Mesenchymal stem cell (in vitro differentiated cells and primary cell): ENCODE measurements at places on chromosomes 3 and 15.

DNA sequence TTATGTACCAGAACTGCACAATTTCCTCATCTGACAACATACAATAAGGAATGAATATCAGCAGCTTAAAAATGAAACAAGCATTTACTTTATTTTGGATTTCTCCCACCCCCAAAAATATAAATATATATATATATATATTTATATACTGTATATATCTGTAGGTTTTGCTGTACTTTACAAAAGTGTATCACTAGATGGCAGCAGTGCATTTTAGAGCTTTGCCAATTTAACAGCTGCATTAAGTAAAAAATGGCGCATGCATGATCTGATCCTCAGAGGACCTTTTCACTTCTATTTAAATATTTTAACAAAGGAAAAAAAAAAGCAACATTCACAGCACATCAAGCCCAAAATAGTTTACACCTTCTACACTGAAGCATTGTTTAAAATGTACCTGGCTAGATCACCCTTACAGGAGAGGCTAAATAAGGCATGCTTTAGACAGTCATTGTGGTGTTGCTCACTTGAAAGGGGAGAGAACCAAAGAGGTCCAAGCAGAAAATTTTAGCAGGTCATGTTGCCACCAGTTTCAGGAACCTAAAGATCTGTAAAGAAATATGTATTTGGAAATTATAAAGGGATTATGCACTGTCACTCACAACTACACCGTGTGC is 72.6 kb downstream of the NPTN start:
- H3K4me3 ChIP-seq = no peak overlapping the region
- peaks cover 84% of the 10 kb centered on the region for H3K36me3 ChIP-seq
- no peak overlapping the region for H3K27ac ChIP-seq
- peaks cover 3% of the 10 kb centered on the region for H3K4me1 ChIP-seq
- DNase-seq = peak; percentile 83
- H3K27me3 ChIP-seq = no peaks in the 10 kb centered on the region

DNA sequence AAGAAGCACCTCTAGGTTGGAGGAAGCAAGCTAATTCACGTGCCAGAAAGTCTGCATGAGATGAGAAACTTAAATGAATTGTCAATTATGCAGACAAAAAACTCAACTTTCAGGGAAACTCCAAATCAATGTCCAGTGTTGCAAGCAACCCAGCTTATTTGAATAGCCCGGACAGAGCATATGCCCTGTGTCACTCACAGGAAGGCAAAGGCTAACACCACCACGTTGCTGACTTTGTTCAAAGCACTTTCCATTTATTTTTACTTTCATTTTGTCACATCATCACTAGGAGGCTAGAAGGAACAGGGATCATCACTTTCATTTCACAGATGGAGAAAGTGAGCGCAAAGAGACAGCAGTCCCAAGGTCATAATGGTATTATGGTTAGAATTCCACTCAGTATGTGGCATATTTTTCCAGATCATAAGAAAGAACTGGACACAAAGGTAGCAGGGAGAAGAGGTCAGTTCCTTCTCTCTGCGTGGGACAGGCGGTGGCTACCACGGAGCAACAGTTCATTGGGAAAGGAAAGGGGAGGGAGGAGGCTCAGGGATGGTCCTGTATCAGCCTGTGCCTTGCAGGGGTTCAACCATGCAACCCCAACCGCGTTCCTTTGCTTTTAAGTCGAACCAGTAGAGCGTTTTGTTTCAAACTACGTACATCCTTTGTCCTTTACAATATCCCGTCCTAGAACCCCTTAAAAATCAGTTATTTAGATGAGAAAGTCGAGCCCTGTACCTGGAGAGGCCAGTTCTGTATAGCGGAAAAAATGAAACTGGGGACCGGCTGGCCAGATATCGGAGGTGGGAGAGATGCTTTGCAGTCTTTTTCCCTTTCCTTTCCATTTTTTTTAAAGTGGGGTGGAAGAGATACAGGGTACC is 1.1 kb downstream of the HEG1 start:
- no peaks in the 10 kb centered on the region for H3K27me3 ChIP-seq
- H3K27ac ChIP-seq = peak overlapping the region; percentile 19
- peak; percentile 89 for DNase-seq
- peaks cover 21% of the 10 kb centered on the region for H3K4me1 ChIP-seq

DNA sequence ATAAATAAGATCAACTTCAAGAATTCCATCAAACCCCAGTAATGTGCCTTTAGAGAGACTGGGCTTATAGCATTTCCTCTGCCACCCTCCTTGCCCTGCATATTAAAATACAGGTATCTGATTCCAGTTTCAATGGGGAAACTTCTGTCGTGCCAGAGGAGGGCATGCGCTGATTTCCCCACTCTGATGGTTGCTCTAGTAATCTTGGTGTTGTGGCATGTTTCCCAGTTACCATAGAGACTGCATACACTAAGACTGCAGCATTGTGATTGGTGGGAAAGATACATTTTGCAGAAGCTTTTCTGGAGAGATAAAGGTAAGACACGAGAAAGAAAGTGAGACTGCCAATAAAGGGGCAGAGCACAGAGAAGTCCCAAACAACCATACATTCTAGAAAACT is 225.6 kb downstream of the TIGIT start:
- H3K36me3 ChIP-seq = no peaks in the 10 kb centered on the region
- H3K4me3 ChIP-seq = no peak overlapping the region
- H3K4me1 ChIP-seq = no peaks in the 10 kb centered on the region

- no peaks in the 10 kb centered on the region for H3K27me3 ChIP-seq
- no peak overlapping the region for H3K4me3 ChIP-seq
- DNase-seq = no peak
- no peaks in the 10 kb centered on the region for H3K4me1 ChIP-seq
Observed at GRCh38 chr3:149713730-149714654, 38.3 kb downstream of the COMMD2 start.

DNA sequence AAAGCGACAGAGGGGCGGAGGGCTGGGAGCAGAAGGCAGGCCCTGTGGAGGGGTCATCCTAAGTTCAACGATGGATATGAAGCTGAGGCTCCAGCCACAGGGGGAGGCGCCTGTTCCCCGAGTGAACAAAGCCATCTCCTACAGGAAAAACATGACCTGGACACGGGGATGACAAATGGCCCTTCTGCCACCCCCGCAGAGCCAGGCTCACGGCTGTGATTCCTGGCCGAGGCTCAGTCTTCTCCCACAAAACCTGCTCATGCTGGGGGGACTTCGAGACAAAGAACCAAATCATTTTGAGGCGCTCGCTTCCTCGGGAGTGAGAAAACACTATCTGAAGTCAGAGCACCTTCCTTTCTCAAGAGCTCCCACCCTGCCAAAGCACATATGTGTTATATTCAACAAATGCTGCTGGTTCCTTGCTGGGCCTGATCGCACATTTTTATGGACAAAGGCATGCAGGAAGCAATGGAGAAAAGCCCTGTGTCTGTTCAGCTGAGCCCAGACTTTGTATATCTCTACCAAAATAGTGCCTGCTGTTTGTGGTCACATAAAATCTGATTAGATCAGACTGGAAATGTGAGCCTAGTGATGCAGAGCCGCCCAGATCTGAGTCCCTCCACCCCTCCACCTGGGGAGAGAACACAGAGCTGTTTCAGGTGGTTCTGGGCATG is 5.6 kb downstream of the RBP1 start:
- H3K4me1 ChIP-seq = peaks cover 8% of the 10 kb centered on the region
- H3K27me3 ChIP-seq = peaks cover 20% of the 10 kb centered on the region
- peak overlapping the region; percentile 13 for H3K27ac ChIP-seq
- no peaks in the 10 kb centered on the region for H3K36me3 ChIP-seq
- DNase-seq = peak; percentile 4

DNA sequence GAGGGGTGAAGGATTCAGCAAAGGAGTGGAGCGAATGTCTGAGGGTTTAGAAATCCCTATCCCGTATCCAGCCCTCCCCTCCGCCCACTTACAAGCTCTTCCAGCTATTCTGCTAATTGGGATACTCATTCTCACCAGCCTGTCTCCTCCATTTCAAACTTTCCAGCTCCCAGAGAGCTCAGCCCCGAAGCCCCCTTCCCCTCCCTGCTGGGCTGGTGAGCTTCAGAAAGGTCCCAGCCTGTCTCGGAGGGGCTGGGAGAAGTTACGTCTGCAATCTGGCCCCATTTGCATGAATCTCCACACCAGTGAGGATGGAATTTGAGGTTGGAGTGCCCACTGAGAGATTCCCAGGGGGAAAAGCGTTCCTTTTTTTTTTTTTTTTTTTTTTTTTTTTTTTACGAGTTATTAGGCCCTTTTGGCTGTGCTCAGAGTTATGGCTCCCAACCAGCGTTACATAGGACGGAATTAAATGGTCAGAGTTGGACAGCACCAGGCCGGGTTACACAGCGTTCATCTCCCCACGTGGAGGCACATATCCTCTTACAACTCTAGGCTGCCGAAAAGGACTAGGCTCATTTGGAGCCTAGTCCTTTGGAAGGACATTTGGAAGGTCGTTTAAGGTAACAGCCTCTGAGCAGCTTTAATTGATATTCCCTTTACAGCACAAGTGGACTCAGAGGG is 34.6 kb downstream of the FGD5 start:
- no peaks in the 10 kb centered on the region for H3K4me1 ChIP-seq
- DNase-seq = no peak
- peaks cover 38% of the 10 kb centered on the region for H3K27me3 ChIP-seq
- H3K4me3 ChIP-seq = no peak overlapping the region

DNA sequence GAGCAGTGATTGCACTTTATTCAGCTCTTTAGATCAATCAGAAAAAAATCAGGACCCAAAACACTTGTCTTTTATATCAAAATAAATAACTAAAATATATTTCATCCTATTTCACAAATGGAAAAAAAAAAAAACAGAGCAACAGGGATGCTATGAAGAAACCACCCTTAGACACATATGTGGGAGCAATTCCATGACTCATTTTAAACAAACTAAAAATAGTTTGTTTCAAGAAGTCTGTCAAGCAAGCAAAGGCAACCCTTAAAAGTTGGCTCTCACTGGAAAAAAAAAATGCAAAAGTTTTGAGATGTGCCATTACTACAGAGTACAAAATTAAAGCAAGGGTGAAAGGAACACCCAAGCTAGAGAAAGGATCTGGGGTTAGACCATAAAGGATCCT is 5.7 kb downstream of the ATP13A3 start:
- no peak overlapping the region for H3K27ac ChIP-seq
- DNase-seq = peak; percentile 91
- peaks cover 3% of the 10 kb centered on the region for H3K4me1 ChIP-seq
- peaks cover 57% of the 10 kb centered on the region for H3K36me3 ChIP-seq
- no peak overlapping the region for H3K4me3 ChIP-seq

DNA sequence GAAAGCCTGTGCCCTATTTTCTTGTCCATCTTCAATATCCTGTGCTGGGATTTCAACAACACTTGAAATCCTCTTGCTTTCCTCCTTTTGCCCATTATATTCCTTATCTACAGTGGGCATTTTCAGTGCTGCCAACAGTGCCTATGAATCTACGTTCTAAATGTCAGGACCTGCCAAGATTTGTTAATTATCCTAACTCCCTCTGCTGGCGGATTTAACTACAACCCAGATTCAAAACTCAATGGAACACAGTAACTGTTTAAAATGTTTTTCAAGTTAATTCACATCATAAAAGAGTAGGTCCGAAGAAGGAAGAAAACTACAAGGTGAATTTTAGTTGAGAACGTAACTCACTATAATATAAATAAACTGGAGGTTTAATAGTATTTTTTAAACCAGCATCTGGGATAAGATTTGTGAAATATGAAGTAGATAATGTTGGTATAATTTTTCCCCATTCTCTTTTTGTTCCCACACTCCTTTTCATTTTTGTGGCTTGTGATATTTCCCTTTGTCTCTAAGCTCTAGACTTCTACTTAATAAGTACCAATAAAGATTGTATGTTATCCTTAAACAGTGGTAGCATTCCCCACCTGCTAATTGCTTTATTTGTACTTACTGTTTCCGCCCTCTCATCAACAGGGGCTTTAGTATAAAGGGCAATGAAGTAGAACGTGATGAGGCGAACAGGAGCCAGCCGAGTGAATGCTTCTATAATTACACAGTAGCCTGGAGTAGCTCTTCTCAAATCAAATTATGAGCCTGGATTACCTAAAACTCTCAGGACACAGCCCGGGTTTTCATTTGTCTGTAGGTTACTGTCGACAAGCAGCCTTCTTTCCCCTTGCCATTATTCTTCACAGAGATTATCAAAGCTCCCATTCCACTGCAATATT is 302.5 kb upstream of the ATP11B start:
- no peaks in the 10 kb centered on the region for H3K4me1 ChIP-seq
- H3K4me3 ChIP-seq = no peak overlapping the region
- peak; percentile 6 for DNase-seq
- H3K27ac ChIP-seq = no peak overlapping the region

- no peaks in the 10 kb centered on the region for H3K27me3 ChIP-seq
- H3K36me3 ChIP-seq = no peaks in the 10 kb centered on the region
- H3K27ac ChIP-seq = no peak overlapping the region
- no peak for DNase-seq
- H3K4me1 ChIP-seq = no peaks in the 10 kb centered on the region
- no peak overlapping the region for H3K4me3 ChIP-seq
Observed at GRCh38 chr3:94012185-94012584, 16.2 kb downstream of the STX19 start.

DNA sequence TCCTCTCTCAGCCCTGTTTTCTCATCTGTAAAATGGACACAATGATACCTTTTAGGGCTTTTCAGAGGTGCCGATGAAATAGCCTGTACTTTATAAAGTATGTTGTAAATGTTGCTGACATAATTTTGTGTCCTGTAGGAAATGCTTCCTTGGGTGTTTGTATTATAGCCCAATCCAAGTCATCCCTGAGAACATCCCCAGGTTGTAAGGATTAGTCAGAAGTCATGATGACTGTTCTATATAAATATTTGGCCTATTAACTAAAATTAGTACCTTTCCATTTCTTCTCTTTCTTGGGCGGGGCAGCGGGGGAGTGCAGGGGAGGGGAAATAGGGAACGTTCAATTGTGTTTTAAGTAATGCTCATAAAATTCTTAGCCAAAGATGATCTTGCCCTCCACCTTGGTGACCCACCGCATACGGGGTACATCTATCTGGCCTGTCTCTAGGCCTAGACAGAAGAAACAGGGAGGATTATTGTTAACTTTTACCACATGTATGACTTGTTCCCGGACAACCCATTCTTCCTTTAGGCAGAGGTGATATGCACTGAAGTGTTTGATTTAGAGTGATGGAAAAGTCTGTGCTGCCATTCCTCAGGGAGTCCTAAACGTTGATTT is 120.7 kb downstream of the VGLL4 start:
- no peaks in the 10 kb centered on the region for H3K4me1 ChIP-seq
- H3K27ac ChIP-seq = no peak overlapping the region
- H3K4me3 ChIP-seq = no peak overlapping the region
- no peaks in the 10 kb centered on the region for H3K36me3 ChIP-seq
